ENCODE measurements at places on chromosomes 7 and 10.

- DNase-seq, result no peak
Measured at GRCh38 chr7:20298486-20298901, 32.2 kb upstream of the ITGB8 start.

DNA sequence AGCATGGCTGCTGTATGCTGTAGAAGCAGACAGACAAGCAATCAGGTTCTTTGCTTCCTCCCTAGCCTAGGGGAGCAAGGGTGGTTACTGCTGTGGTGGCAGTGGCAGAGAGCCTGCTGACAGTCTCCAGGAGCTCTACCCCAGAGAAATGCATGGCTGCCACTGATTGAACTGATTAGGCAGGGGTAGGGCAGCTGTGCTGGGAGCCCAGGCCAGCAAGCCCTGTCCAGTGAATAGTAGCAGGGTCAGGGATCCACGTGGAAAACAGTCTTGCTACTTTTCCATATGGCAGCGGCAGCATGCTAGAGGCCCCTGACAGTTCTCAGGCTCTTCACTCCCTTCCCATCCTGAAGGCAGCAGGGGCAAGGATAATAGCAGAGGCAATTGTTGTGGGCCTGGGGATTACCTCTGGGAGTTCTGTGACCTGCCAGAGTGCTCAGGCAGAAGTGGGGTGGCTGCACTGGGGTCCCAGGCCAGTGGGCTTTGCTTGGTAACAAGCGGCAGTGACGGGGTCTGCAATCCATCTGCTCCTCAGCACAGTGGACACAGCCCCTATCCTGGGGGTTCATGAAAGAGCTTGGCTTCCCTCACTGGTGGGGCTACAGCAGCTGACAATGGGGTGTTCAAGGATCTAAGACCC is 558.8 kb upstream of the GHITM start:
- DNase-seq, result peak; percentile 9

GRCh38 chr7:150755473-150756099 is 18.4 kb downstream of the GIMAP5 start:
- no peak for DNase-seq

- DNase-seq, result no peak
Measured at GRCh38 chr10:102613785-102614184, 30.5 kb upstream of the TRIM8 start.

GRCh38 chr7:150448789-150449147 is 1.7 kb upstream of the GIMAP8 start:
- peak; percentile 82 for DNase-seq

DNA sequence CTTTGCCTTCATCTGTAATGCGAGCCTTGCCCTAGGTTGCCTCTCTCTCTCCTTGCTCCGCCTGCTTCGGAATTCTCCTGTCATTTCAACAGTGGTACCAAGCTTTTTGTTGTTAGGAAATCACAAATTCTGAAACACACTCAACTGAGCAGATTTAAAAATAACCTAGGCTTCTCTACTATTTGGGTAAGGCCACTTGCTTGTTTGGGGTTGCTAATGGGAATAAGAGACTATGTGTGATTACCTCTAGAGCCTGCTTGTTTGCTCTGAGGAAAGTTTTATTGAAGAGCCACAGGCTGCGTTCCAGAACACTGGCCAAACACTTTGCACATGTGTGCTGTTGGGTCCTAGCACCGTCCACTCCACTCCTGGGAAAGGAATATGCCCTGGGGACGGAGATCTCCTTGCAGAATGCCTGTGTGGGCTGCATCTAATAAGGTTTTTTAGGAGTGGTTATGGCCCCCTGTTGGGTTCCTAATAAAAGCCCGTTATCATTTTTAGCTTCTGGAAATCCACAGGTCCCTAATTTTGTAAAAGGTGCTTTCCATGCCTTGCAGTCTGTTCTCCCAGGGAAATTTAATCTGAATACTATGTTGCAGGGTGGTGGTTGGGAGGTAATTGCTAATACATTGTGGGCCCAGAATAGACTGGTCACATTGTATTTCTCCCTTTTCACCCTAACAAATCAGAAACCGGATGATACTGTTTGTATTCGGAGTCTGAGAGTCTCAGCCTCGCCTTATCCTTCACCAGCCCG is 68.7 kb upstream of the KLF6 start:
- no peak for DNase-seq

GRCh38 chr7:153087498-153087897 is 327.9 kb downstream of the ACTR3B start:
- no peak for DNase-seq

DNA sequence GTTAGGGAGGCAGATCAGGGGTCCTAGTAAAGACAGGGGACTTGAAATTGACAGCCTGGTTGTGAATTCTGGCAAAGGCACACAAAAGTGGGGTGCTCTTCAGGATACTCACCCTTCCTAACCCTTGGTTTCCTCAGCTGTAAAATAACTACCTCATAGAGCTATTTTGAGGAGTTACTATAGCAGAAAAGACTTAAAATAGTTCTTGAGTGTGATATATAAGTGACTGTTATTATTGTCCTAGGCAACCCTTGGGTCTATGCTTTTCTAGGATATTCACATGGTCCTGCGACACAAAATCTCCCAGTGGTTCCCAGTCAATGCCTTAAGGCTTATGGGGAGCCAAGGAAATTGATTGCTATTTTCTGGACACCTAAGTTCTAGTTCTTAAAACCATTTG is 98.1 kb upstream of the NAMPT start:
- DNase-seq, result no peak

- DNase-seq, result peak; percentile 15
Measured at GRCh38 chr7:105198223-105198622, 184.2 kb downstream of the KMT2E start.

DNA sequence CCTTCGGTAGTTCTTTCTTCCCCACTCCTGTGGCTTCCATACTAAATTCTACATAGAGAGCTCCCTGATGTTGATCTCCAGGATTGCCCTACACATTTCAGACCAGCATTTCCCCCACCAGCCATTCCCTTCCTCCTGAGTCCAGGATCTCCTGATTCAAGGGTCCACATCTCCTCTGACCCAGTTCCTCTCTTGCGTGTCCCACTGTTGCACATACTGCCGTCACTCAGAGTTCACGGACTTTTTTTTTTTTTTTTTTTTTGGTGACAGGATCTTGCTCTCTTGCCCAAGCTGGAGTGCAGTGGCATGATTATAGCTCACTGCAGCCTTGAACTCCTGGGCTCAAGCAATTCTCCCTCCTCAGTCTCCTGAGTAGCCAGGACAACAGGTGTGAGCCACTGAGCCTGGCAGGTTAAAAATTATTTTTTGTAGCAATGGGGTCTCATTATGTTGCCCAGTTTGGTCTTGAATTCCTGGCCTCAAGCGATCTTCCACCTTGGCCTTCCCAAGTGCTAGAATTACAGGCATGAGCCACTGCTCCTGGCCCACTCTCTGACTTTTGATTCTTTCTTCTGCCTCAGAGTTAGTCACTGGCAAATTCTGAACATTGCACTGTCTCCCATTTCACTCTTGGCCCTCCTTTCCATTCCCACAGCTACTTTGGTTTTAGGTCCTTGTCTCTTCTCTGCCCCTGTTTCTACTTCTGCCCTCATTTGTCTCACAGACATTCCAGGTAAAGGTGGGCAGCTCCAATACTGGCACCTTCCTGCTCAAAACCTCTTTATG is 29.6 kb upstream of the ZRANB1 start:
- DNase-seq, result no peak

GRCh38 chr10:94307046-94307615 is 55.6 kb downstream of the NOC3L start:
- DNase-seq, result no peak

- no peak for DNase-seq
Measured at GRCh38 chr10:52245547-52245946, 68.5 kb upstream of the DKK1 start.

- DNase-seq, result peak; percentile 51
Measured at GRCh38 chr10:60883187-60883586, 60.8 kb downstream of the RHOBTB1 start.

DNA sequence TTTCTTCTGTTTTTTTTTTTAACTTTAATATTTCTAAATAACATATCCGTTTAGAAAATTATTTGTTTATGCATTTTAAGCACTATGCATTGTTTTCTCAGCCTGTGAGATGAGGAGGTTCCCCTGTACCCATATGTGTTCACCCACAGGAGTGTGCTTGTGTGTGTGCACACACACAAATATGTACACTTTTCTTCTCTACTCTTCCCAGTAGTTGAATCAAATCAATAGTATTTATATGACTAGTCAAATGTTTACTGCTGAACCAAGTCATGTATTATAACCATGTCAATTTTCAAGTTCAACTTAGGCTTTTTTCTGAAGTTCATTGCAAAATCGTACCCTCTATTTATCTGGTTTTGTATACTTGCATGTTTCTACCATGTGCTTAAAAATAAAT is 37.3 kb downstream of the HDAC9 start:
- no peak for DNase-seq

GRCh38 chr10:127920306-127921074 is 13.6 kb downstream of the PTPRE start:
- no peak for DNase-seq

GRCh38 chr7:131148708-131149428 is 178.8 kb upstream of the MKLN1 start:
- no peak for DNase-seq

Measured in neural progenitor cell (in vitro differentiated cells).